Stimulated activated CD4-positive, alpha-beta T cell treated with anti-CD3 and anti-CD28 coated beads, Interleukin-15, amount 100 ng/mL, for 1 hour (primary cell): ENCODE measurements at places on chromosomes 1 and 21.

DNA sequence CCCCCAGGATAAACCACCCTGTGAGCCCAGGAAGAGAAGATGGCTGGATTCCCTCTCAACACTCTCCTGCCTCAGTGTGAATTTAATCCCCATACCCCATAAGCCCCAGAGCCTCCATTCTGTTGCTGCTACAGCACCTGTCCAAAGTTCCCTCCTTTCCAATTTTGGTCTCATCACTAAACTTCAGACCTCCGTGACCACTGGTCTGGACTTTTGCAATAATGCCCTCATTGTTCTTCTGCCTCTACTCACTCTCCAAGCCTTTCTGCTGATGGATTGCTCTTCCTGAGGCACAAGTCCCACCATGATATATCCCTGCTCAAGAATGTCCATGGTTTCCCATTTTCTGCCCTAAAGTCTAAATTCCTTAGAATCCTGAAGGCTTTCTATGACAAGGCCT, 83.2 kb downstream of the CD58 start:
- DNase-seq, result no peak

DNA sequence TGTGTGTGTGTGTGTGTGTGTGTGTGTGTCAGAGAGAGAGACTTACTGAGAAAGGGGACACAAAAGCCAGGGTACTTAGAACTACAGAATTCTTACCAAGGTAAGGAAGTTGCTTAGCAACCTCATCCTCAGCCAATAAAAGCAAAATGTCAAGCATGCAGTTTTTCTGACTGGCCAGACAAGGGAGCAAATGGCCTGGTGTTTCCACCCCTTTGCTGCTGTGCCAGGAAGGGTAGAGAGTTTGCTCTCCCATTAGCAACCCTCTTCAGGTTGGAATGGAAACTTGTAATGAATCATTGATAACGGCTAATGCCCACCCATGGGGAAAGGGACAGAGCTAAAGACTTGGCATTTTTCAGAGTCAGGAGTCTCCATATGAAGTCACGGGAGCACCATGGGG, 10.6 kb downstream of the RXRG start:
- no peak for DNase-seq

DNA sequence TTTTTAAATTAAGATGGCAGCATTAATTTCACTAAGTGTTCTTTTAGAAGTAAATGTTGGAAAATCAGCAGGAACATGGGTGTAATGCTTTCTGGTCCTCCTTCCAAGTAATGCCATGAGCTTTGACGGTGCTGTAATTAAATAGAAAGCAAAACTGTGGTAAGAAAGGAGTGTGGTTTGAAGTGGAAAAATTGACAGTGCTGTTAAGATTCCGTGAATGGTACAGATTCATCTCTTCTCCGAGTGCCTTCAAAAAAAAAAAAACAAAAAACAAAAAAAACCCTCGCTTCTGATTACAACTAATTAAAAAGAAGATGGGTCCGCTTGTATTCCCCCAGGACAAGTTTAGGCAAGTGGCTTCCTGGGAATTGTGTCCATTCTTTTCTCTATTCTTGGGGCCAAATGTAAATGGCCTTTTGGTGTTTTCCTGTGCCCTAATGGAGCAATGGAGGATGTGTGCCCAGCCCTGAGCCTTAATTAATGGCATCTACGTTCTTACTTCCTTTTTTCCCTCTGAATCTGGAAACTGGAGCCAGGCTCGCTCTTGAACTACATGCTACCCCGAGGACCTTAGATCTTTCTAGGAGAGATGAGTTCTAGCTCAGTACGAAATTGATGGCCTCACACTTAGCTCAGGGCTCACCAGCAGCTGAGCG, 5.1 kb downstream of the LMO4 start:
- DNase-seq, result no peak

GRCh38 chr21:43664358-43664757, 5.0 kb downstream of the RRP1B start:
- no peak for DNase-seq

- DNase-seq, result no peak
Measured at GRCh38 chr1:216599851-216600250, 123.4 kb downstream of the ESRRG start.

GRCh38 chr1:42439940-42440339, 15.9 kb downstream of the ZMYND12 start:
- DNase-seq, result no peak

- no peak for DNase-seq
Measured at GRCh38 chr21:46317710-46318463, 5.8 kb downstream of the C21orf58 start.

GRCh38 chr1:244789276-244789580, 46.2 kb upstream of the COX20 start:
- no peak for DNase-seq

GRCh38 chr1:90616395-90616794, 100.7 kb downstream of the BARHL2 start:
- DNase-seq, result no peak

- no peak for DNase-seq
Measured at GRCh38 chr1:76055987-76056386, 18.6 kb upstream of the ST6GALNAC3 start.

DNA sequence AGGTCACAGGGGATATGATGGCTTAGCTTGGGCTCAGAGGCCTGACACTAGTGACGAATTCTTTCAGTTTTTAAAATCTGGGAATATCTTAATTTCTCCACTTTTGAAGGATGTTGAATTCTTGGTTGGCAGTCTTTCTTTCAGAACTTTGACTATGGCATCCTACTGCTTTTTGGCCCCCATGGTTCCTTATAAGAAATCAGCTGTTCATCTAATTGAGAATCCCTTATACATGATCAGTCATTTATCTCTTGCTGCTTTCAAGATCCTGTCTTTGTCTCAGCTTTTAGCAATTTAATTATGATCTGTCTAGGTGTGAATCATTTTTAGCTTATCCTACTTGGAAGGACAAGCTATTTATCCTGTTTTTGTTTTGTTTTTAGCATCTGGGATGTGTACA, 31.2 kb upstream of the F3 start:
- no peak for DNase-seq

GRCh38 chr1:206080026-206080820, 27.2 kb downstream of the RHEX start:
- no peak for DNase-seq

DNA sequence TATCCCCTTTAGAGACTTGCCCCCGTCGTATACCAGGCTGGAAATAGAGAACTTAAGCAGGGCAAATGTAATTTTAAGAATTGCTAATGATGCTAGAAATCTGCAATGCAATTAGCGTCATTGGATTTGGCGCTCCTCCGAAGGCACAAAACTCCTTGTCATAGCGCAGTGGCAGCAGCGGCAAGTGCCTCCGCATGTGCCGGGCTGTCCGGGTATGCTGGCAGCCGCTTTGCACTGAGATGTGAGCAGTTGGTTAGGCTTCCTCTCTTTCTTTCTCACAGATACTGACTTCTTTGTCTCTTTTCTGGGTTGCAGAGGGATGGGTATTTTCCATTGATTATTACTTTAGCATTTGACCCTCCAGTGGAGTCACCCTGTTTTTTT, 193.4 kb upstream of the LMO4 start:
- DNase-seq, result no peak

DNA sequence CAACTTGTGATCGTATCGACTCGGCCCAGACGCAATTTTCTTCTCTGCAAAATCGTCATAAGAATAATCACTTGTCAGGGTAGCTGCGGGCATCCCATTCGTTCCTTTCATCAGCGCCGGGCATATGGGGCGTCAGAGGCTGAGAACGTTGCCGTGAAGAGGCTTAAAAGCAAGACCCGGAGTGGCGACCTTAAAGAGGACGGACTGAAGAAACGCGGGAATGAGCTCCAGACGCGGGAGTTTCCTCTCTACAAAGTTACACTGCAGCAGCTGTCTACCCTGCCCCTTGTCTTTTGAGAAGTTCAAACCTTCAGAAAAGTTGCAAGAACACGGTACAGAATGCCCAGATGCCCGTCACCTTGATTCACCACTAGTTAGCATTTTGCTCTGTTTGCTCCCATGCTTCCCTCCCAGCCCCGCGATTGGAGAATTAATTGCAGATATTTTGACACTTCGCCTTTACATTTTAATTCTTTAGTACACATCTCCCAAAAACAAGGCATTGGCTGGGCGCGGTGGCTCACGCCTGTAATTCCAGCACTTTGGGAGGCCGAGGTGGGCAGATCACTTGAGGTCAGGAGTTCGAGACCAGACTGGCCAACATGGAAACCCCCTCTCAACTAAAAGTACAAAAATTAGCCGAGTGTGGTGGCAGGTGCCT, 967 bp downstream of the CENPS start:
- DNase-seq, result no peak

DNA sequence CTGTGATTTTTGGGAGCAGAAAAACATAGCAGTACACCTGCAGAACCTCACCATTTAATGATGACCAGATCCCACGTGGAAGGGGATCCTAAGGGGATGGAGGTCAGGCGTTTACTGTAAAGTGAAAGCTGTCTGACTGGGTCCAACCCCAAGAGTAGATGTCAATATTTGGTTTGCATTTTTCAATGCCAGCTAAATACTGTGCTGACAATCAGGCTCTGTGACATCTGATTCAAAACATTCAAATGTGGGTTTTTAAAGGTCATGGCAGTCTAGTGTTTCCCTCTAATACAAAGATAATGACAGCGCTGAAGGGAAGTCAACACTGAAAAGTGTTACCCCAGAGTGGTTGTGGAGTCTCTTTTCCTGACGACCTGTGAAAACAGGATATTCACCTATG, 68.1 kb downstream of the SPAG17 start:
- no peak for DNase-seq

DNA sequence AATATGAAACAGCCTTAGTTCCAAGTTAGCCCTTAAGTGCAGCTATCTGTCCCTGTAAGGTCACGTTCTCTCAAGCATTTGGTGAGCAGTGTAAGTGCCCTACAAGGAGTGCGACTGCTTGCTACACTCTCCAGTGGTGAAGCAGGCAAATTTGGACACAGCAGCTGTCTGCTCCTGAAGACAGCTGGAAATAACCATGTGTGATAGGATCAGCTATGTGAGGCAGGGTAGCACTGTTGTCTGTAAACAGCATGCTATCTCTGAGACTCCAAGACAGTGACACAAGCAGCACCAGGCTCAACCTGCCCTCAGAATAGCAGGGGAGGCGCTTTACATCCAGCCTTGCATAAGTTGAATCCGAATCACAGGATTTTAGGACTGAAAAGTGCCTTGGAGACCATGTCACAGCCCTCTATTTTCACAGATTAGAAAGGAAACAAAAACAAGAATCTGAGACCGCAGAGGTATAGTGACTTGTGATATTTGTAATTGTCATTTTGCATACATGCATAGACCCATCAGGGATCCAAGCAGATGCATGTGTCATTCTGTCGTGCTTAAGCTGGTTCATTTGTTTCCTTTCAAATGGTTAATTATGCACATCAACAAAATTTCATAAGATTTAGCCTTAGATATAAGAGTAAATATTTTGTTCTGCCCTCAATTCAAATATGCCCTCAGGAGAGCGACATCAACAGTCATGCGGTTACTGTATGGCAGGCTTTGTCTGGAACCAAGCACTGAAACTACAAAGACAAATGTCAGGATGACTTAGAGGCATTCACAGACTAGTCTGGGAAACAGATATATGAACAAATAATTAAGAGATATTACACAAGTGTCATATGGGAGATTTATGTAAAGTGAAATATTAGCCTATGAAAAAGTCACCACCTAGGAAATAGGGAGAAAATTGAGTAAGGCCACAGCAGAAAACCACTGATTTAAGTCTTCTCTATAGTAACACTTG, 134.9 kb upstream of the NRIP1 start:
- DNase-seq, result no peak

DNA sequence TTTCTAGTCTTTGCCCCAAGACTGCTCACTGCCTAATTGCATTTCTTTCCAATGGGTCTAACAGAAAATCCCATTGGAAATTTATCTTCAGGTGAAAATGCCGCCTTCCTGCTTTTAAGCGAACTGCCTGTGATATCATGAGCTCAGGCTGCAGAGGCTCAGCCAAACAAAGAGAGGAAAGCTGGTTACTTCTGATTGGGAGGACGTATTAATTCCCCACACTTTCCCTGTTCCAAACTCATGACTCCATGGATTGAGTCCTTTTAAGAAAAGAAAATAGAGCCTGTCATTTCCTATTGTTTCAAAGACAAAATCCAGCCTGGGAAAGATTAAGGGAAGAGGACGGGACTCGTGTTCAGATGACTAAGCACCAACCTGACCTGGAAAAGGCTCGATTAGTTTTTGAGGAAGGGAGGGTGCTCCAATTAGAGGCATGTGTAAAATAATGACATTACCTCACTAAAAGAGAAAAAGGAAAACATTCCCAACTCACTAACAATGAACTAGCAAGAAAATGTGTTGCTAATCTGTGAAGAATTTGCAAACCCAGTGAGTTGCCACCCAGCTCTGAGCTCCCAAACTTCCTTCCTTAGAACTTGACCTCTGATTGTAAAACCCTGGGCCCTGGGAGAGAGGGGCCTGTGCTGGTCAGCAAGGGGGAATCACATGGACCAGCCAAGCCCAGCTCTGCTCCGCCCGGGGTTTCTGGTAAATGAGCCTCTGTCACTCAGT, 61.2 kb downstream of the TCP10L start:
- DNase-seq, result no peak

DNA sequence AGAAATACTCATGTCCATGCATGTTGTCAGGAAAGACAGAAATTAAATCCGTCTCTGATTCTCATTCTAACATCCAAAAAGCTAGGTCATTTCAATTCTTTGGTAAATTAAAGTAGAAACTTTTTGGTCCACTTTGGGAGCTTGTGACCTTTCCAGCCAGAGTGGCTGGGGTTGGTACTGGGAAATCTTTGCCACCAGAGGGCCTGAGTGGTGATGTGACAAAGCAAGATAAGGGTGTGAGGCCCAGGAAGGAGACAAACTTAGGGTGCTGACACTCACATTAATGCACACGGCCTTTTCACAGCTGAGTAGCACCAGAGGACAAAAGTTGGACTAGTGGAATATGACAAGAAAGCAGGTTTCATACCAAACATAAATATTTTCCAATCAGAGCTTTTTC, 144.3 kb downstream of the DNM3 start:
- DNase-seq, result no peak

DNA sequence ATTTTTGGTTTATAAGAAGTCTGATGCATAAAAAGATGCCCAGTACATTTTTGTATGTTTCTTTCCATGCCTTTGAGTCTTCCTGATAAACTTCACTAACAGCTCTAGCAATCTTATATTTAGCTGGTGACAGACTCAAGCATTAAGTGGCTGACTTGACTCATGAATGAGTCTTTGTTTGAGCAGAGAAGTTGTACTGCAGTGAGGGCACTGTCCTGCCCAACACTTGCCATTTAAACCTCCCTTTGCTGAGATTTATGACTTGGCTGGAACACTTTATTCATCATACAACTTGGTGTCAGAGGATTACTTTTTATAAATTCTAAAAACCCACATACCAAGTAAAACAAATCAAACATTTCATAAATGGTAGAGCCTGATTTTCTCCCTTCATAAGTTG, 14.6 kb upstream of the CAMSAP2 start:
- DNase-seq, result no peak

- no peak for DNase-seq
Measured at GRCh38 chr21:34122047-34122446, 48.7 kb downstream of the MRPS6 start.

- no peak for DNase-seq
Measured at GRCh38 chr1:94239796-94240195, 2.4 kb upstream of the ARHGAP29 start.

- no peak for DNase-seq
Measured at GRCh38 chr1:35640380-35641232, 720 bp downstream of the PSMB2 start.

GRCh38 chr1:202374099-202374498, 25.6 kb downstream of the PPP1R12B start:
- no peak for DNase-seq
